ENCODE measurements at places on chromosomes 7 and 10.

GRCh38 chr10:100501423-100501822, 18.2 kb downstream of the SEC31B start:
- no peak for DNase-seq

DNA sequence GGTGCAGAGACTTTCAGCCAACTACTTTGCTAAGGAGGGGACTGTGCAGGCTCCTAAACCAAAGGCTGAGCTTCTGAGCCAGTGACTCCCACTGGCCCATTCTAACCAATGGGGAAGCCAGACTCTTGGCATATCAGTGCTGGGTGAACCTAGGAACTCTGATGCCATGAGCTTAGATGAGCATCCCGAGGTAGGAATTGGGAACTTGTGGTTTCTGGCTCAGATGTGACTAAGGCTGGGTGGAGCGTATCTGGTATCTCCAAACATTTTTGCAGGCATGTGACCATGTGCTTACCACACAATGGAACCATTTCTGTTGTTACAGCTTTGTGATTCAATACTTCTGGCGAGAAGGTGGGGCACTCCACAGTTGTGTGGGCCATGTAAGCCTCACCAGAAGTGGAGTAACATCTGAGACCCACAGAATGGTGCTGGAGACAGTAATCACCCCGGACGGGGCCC, 2.5 kb upstream of the AVPI1 start:
- DNase-seq, result peak; percentile 59

DNA sequence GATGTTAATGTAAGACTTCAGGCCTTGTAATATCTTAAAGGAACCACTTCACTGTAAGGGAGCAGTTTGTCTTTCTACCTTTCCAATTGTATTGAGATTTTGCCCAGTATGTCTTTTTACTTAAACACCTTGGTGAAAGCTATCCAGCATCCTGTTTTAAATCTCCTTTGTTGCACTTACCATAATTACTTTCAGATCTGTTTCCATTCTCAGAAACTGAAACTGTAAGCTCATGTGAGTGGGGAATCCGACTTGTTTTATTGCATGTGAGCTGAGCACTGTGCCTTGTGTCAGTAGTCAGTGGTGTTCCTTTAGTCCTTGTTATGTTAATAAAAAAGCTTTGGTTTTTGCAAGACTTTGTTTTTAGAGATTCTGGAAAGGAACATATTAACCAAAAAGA, 42.2 kb downstream of the BMPR1A start:
- DNase-seq, result no peak

DNA sequence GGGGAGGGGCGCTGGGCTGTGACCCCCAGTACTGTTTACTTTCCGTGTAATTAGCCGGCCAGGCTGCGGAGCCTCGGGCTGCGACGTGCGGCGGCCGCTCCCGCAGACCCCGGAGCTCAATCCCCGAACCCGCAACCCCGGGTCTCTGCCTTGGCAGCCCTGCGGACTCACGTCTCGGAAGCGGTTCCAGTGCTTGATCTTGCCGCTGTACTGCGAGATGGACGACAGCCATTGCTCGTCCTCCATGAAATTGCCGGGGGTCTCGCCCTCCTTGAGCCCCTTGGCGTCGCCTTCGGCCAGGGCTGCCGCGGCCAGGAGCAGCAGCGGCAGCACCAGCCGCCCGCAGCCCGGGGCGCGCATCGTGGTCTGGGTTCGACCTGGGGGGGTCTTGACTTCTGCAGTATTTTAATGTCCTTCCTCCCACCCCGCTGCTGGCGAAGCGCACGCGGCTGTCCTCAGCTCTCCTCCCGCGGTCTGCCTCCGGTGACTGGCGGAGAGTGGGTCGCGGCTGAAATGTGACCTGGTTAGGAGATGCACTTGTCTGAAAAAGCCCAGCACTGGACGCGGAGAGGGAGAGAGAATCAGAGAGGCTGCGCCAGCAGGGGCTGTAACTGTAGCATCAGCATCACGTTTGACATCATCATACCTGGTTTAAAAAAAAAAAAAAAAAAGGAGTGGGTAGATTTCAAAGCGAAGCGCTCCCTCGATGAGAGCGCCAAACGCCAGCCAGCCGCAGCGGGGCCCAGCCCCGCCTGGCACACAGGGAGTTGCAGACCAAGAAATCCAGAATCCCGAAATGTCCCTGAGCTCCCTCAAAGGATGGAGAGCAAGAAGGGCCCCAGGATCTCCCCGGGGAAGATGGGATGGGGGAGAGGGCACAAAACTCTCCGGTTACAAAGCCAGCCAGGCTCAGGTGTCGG, at the start of gene SPOCK2:
SPOCK2 (minus strand) TSS at position 583 of the 920 bp plus-strand sequence; CDS start at position 360, 223 bp downstream.
- DNase-seq, result peak; percentile 85

GRCh38 chr7:123749537-123749857, 694 bp upstream of the WASL start:
- peak; percentile 20 for DNase-seq

DNA sequence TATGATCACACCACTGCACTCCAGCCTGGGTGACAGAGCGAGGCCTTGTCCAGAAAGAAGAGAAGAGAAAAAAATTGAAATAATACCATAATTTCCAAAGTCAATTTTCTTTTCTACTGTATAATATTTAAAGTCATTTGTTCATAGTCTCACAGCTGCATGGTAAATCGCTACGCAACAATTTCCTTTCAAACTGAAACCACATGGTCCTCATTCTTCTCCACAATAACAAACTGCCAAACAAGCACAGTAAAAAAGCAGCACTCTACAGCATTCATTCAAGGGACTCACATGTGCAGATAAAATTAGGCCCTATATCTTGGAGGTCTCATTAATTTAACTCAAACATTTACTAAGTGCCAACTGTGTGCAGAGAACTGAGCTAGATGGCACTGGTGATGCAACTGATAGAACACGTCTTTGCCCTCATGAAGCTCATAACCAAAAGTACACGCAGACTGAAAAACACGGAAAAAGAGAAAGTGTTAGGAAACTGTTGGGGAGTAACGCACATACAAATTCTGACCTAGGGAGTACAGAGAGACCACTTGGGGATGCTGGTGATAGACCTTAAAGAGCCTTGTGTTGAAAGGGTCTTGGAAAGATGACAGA, 68.4 kb upstream of the SRRM3 start:
- DNase-seq, result no peak

DNA sequence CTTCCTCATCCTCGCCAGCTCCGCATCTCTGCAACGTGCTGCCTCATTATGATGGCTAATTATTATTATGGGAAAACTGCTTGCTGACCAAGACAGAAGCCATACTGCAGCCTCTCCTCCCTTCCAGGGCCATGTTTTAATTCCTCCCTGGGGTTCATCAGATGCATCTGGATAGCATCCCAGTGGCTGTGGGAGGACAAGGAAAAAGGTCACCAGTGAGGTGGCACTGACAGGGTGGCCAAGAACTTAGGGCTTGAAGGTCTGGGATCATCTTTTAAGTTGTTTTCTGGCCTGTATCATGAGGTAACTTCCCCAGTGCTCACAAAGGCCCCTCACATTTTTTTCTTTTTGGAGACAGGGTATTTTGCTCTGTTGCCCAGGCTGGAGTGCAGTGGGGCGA, 39.6 kb downstream of the KCNH2 start:
- no peak for DNase-seq

DNA sequence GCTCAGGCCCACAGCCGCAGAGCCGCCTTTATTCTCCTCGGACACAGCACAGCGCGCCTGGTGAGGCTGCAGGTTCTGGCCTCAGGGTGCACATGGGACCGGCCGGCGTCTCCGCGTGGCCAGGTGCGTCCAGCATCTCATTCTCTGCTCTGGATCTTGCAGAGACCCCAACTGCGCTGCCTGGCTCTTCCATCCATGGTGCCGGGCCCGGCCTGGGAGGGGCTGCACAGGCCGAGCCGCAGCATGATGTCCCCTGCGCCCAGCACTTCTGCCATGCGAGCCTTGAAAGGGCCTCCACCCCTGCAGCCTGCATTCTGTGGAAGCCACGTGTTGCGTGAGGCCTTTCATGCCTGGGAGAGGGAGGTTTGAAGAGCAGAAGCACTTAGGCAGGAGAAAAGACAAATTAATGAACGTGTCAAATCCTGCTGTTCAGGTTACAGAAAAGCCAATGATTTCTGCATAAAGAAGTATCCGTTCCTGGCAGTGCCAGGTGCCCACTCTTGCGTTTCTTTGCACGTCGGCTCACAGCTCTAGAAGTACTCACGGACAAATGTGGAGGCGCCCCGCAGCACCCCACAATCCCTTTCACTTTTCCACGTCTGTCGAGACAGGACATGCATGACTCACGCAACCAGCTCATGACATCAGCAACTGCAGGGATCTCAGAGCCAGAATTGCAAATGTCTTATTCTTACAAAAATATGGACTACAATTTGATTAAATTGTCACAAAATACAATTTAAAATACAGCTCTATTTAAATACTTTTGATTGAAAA, 571.4 kb downstream of the DNAJB6 start:
- DNase-seq, result no peak

DNA sequence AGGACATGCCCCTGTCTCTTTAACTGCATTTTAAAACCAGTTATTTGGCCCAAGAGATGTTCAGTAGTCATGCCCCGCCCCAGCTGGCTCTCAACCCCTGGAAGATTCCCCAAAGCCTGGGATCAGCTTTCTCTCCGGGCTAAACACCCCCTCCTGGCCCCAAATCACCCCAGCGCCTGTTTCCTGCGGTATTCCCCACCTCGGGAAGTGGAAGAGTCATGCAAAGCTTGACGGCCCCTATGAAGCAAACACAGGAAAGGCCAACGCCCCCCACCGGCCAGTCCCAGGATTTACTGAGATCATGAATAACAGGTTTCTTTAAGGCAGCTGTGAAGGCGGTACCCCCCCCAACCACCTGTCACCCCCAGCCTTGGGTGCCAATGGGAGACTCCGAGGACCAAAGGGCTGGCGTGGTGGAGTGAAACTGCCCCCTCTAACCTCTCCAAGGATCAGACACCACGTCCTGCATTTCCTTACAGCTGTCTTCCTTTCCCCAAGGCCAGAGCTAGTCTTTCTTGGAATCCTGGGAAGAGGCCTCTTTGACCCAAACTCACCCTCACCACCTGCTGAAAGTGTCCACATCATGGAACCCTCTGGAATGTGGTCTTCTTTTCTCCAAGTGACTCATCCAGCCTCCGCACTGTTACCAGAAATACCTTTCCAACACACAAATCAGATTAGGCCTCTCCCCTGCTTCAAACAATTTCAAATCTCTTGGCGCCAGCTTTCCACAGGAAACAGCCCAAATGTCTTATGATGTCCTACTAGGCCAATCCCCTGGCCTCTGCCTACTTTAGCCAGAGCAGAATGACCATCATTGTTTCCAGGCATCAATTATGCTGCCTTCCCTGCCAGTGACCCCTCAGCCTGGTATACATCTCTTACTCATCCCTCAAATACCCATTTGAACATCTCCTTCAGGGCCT, 301.5 kb downstream of the ZEB1 start:
- DNase-seq, result no peak

GRCh38 chr10:129792864-129793263, 171.2 kb downstream of the EBF3 start:
- no peak for DNase-seq

DNA sequence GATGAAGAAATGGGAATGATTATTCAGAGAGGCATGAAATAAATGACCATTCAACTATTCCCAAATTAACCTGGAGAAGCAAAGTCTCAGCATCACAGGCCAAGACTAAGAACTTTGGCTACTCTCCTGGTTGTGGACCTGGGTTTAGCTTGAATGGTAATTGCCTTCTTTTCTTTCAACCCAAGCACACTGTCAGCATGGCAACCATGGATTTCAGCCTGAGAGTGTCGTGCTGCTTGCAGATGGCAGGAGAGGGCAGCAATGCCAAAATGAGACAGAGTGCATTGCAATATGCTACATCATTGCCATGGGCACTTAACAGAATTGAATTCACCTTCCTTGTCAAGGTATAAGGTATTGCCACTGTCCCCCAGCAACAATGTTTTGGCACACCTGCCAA, 767.2 kb downstream of the REEP3 start:
- DNase-seq, result no peak

- DNase-seq, result no peak
These were observed 21.8 kb downstream of the MORN4 start for GRCh38 chr10:97611473-97611872.

DNA sequence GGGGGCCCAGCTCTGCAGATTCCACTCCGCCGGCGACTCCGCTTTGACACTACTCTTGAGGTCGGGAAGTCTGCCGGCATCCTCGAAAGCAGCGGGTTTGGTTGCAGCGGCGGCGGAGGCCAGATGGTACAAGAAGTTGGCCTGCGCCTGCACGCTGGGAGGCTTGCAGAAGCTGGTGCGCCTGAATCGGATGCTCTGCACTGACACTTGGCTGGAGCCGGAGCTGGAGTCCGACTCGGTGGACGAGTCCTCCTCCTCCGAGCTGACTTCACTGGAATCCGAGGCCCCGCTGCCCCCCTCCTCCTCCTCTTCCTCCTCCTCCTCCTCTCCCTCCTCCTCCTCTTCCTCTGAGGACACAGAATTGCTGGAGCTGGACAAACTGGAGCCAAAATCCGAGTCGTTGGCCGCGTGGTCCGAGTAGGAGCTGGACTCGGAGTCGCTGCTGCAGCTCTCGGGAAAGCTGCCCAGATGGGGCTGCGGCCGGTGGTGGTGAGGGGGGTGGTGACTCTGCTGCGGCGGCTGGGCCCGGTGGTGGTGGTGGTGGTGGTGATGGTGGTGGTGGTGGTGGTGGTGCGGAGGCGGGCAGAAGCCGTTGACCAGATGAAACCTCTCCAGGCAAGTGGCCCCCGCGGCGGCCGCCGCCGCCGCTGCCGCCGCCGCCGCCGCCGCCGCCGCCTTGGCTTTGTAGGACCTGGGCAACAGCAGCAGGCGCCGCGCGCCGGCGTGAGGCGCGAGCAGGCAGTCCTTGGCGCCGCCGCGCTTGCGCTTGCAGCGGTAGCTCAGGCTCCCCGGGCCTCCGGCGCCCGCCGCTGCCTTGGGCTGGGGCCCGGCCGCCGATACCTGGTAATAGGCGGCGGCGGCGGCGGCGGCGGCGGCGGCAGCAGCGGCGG, 9.0 kb downstream of the SKIDA1 start:
- DNase-seq, result peak; percentile 36

DNA sequence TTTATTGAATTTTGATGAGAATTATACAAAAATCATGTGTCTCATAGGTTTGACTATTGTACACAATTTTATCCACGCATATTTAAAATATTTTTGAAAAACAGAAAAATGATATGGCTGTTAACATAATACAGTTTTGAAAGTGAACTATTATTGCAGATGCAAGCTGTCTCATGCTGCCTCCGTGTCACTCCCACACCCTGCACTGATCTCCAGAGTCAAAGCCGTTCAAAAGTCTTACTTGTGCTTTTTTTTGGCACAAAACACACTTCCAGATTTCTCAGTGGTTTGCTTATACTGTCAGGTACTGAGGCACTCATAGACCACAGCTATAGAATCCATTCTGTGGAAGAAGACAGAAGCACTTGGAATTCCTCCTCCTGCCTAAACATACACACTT, 243.1 kb upstream of the ADARB2 start:
- DNase-seq, result no peak

DNA sequence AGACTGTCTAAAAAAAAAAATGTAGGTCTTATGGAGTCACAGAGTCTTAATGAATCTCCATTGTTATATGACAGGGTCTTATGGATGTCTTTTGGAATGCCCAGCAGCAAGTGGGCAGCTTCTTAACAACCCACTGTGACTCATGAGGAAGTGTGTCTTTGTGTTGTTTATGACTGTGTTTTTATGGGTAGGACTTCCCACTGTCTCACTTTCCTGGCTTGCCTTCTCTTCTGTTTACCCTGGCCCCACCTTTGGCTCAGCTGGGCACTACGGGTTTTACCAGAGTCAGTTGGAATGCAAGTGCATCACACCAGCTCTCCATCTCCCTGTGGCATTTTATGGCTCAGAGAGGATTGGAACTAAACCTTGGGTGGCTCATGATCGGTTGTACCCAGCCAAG, 580.5 kb downstream of the AUTS2 start:
- DNase-seq, result no peak

- DNase-seq, result no peak
These were observed 38.1 kb downstream of the CTTNBP2 start for GRCh38 chr7:117835016-117835664.

Measured in CD4-positive, alpha-beta T cell treated with Interferon gamma for 1 hour (primary cell).